Activated T-helper 1 cell treated with anti-CD3 and anti-CD28 coated beads, Interleukin-2, amount 50 U/mL, for 16 hours (primary cell): ENCODE measurements at places on chromosomes 3 and 15.
A peak's percentile ranks its signal among the peaks of the same experiment; 100 is the strongest.

- no peak for DNase-seq
Measured at GRCh38 chr3:134552784-134553183, 66.9 kb downstream of the CEP63 start.

- DNase-seq: no peak
Measured at GRCh38 chr3:10560060-10560861, 54.9 kb upstream of the ATP2B2 start.

DNA sequence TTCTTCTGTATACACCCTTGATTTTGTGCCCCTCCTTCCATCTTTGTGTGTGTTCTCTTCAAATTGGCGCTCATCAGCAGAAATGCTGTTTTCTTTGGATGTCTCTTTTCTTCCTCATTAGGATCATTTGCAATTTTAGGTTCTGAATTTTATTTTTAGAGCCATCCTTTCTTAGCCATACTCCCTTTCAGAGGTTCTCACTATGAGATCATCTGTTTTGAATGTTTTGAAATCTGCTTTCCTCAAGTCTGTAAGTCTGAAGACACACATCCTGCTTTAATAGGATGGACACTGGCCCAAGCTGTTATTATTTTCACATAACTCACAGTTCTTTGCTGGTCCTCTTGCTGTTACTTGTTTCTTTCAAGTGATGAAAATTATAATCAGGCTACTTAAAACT lies 124.8 kb downstream of the BDH1 start:
- DNase-seq: no peak

DNA sequence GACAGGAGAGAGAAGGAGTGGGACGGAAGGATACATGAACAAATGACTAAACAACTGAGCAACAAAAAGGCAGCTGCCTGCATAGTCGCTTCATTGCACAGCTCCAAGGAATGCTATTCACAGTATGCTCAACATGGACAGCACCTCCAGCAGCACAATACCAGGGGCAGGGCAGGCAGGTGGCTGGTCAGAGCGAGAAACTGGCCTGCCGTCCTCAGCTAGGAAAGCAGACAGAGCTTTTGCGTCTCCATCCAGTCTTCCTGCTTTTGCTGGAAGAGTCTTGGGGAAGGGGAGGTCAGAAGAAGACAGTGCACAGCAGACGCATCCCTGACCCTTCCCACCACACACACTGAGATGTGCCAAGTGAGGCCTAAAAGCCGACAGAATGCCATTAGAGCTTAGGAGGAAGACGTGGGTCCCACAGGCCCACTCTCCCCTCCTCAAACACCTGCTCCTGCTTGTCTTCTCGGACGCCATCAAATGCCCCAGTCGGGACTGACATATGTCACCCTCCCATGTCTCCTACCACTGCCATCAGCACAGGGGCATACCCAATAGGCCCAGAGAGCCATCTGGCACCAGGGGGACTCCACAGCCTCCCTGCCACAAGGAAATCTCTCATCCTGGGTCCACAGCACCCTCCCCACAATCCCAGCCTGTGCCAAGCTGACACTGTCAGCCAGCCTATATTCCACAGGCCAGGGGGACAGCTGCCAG lies 3.9 kb downstream of the RAB6B start:
- no peak for DNase-seq

GRCh38 chr3:132622761-132623160 lies 25.7 kb downstream of the ACKR4 start:
- DNase-seq: no peak

GRCh38 chr15:65612616-65612946 lies 1.6 kb upstream of the INTS14 start:
- DNase-seq: no peak

DNA sequence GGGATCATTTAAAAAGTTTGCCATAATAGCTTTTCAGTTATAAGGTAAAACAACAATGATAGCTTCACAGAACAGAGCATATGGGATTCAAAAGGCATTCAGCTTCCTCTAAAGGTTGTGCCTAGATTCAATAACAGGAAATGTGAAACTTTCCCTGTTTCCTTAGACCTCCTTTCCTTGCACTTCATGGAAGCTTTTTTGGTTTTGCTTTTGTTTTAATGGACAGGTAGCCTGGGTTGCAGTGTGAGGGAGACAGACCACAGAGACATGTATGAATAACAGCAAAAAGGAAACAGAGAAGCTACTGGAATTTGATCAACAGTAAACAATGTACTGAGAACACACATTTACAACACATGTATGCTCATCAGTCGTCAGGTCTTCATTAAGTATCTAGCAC lies 2.3 kb upstream of the TNFAIP8L3 start:
- no peak for DNase-seq

DNA sequence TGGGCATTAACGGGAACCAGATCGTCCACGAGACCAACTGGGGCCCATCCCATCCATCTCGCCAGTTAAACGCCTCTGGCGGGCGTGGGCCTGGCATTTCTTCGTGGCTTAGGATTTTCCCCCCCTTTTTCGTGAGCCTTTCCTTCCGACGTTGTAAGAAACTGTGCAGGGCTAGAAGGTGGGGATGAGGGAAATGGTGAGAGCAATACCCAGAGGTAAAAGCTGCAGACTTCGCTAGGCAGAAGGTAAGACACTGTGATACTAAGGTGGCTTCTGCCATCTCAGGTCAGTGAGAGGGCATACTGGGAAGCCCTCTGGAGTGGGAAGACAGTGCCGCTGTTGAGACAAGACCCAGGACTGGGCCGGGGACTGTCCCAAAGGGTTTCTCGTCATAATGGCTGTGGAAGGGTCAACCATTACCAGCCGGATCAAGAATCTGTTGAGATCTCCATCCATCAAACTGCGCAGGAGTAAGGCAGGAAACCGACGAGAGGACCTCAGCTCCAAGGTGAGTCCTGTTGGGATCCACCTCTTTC lies 666 bp downstream of the MAPKBP1 start:
- DNase-seq: no peak

DNA sequence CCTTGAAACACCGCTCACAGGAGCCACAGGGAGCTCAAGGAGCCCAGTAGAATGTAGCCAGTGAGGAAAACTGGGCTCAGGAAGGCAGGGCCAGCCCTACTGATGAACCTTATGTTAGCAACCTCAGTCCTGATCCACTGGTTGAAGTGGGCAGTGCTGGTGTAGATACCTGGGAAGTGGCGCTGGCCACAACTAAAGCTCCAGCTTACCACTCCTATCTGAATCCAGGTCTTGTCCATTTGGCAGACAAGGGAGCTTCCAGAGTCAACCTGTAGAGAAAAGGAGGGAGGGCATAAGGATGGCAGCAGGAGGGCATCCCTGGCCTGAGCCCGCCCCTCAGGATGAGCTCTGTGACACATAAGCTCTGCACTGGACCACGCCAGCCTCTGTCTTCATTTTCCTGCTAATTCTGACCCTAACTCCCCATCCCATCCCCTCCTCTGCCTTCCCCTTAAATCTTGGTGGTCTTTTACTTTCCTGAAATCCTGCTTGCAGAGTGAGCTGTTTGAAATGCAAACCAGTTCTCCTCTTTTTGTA lies 2.1 kb upstream of the PRSS50 start:
- DNase-seq: no peak

DNA sequence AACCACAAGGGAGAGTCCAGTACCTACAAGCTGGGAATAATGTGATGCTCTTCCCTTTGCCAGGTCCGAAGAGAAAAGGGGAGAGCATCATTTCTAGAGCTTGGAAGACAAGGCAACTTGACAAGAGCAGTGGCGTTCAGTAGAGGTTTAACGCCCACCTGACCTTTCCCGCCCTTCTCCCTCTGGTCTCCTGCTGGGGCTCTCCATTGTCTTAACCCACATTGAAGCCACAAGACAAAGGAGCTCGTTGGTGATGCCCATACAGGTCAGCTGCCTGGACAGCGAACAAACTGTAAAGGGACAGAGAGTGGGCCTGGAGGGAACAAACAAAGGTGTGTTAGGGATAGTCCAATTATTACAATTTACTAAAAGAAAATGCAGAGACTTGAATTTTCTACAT lies 13.1 kb upstream of the DUT start:
- no peak for DNase-seq

- no peak for DNase-seq
Measured at GRCh38 chr3:70822669-70823068, 510.2 kb upstream of the MDFIC2 start.

GRCh38 chr3:197522183-197522715 lies 33.5 kb downstream of the BDH1 start:
- no peak for DNase-seq

- no peak for DNase-seq
Measured at GRCh38 chr3:190840146-190840545, 22.3 kb downstream of the GMNC start.

GRCh38 chr3:49411535-49411967 lies 225 bp downstream of the RHOA start:
- DNase-seq: peak; percentile 43

GRCh38 chr3:27800261-27800660 lies 78.1 kb upstream of the EOMES start:
- DNase-seq: no peak

DNA sequence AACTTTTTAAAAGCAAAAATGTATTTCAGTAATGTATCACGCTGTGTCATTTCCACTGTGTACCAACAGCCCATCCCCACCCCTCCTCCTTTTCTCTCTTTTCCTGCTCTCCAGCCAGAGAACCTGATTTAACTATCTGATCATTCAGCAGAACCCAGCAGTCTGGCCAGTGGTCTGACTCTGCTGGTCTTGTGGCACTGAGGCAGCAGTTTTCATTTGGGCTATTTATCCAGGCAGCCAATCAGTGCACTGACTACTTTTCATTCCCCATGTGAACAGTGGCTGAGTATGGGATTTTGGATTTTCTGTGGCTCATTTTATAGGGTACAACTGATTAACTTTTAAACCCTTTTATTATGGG lies 56.3 kb downstream of the GPR171 start:
- no peak for DNase-seq

DNA sequence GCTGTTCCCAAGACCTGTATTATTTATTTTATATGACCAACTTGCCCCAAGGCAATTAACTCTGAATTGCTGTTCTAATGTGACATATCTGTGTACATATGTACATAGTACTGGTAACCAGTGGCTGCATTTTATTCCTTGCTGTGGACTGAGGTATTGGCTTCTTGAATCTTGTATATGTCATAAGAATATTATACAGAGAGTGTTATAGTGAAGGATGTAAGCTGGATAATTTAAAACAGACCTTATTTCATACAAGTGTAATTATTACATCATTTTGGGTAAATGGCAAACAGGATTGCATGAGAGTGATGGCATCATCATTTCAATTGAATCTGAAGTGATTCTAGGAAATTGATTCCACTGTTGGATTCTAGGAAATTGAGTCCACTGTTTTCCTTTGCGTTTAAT lies 32.9 kb downstream of the B3GALNT1 start:
- no peak for DNase-seq
